ENCODE measurements at places on chromosomes 1 and 21. TPM values are rescaled to one million over a fixed set of nuclear protein-coding genes. Genes with fewer than 3 reads are reported as not detected.

DNA sequence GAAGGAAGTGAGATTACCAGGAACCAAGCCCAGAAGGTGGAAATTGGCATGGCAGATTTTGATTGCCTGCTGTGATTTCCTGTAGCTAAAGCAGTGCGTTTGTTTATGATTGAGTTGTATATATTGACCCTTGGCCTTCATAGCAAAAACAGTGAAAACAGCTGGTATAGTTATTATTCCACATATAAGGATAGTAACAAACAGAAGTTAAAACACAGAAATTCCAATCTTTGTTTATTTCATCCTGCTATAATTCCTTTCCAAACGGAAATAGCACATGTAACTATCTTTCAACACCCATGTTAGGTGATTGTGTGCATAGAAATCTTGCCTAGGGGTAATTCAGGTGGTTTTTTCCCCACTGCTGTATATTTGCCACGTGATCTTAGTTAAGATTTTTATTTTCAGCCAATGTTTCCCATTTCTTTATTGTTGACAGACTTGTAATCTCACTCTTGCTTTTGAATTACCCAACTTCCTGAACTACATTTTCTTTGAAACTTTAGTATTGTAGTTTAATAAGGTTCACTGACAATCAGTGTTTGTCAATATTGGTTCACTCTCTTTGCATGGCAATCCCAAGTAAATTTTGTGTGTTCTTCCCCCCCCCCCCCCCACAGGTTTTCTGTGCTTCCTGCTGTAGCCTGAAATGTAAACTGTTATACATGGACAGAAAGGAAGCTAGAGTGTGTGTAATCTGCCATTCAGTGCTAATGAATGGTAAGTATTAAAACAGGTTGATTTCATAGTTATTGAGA is 102.7 kb downstream of the CC2D1B start:
- DNase-seq = peak; percentile 30

GRCh38 chr21:28798798-28799197 is 193.9 kb downstream of the LTN1 start:
- DNase-seq = no peak

Gene TBX15
- not detected for total RNA-seq

DNA sequence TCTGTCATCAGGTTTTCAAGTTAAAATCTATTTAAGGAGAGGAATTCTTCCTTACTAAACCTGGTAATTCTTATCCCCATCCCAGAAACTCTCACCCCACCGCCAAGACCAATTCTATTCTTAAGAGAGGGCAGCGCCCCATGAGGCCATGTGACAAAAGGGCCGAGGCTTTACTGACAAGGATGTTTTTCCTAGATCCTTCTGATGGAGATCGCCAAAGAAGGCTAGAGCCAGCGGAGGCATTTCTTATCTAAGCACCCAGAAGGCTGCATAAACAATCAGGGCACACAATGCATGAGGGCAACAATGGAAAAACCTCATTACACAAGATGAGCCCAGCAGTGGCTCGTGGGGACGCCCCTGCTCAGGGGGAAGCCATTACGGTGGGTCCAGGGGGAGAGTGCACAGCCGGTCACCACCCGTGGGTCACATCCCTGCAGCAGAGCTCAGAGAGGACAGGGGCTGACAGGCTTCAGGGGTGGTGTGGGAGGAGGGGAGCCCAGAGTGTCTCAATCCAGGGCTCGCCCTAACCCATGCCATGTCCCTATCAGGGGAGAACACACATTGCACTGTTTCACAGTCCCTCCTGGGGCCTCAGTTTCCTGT is 88.7 kb downstream of the ITPKB start:
- peak; percentile 36 for DNase-seq

DNA sequence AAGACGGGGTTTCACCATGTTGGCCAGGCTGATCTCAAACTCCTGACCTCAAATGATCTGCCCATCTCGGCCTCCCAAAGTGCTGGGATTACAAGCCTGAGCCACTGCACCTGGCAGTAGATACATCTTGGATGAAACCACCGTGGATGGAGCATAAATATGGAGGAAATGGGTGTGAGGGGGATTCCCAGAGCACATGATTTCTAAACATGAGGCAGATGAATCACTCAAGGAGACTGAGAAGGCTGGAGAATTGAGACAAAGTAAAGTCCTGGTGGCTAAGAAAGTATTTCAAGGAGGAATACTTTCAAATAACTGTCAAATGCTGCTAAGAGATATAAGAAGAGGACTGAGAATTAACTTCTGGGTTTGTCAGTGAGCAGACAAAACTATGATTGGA is 5.4 kb upstream of the PGBD5 start:
- DNase-seq = no peak

Gene PLPPR4
- total RNA-seq = 0.36 TPM

DNA sequence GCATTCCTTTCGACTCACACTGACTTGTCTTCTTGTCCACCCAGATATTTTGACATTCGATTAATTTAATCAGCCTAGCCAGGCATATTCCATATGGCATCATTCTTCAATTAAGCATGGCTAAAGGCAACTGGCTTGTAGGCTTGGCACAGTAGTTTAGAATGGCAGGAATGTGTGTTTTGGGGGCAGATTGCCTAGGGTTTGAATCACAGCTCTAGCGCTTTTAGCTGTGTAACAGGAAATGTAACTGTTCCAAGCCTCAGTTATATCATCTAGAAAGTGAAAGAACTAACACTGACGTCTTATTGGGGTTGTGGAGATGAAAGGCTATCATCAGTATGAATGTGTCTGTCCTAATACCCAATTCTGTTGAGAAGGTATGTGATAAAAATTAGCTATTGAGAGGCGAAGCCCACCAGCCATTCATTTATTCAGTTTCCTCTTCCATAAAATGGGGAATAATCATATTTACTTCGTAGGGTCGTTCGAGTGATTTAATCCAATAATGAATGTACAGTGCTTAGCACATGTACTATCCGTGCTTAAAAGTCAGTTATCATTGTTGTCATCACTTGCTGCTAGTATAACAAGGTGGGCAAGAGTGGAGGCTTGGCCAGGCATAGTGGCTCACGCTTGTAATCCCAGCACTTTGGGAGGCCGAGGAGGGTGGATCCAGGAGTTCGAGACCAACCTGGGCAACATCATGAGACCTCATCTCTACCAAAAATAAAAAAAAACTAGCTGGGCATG is 41.6 kb upstream of the GRHL3 start:
- no peak for DNase-seq

DNA sequence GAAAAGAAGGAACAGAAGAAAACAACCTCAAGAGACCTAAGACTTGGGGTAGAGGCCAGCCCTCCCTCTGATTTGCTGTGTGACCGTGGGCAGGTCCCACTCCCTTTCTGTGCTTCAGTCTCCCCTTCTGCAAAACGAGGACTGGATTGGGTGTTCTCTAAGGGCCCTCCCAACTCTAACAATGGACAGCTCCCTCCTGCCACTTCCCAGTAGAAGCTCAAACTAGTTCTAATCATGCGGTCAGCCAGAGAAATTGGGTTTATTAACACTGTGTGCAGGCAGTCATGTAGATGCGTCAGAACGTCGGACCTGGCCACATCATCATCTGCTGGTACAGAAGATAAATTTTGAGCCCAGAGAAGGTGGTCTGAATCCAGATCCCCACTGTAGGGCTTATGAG is 1.6 kb upstream of the PADI4 start:
- no peak for DNase-seq

DNA sequence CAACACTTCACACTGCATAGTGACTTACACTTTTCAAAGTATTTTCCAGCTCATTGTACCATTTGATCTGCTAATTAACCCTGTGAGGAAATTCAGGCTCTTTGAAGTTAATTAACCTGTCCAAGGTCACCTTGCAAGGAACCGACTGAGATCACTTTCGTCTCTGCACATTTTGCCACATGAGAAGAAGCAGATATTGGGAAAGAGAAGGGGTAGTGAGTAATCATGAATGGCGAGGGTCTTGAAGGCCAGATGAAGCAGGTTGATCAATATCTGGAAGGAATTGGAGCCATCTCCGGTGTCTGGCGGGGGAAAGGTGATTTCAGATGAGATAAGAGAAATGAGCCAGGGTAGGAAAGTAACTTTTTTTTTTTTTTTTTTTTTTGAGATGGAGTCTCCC is 3.4 kb downstream of the APOA2 start:
- no peak for DNase-seq

GRCh38 chr1:238264951-238265350 is 374.2 kb upstream of the ZP4 start:
- no peak for DNase-seq

- DNase-seq = no peak
Observed at GRCh38 chr1:96764469-96764868, 42.9 kb downstream of the PTBP2 start.

Gene ELOA
- total RNA-seq = 35.5 TPM

Gene VHLL
- total RNA-seq = not detected

- no peak for DNase-seq
Observed at GRCh38 chr1:199064971-199065370, 426.1 kb downstream of the PTPRC start.

DNA sequence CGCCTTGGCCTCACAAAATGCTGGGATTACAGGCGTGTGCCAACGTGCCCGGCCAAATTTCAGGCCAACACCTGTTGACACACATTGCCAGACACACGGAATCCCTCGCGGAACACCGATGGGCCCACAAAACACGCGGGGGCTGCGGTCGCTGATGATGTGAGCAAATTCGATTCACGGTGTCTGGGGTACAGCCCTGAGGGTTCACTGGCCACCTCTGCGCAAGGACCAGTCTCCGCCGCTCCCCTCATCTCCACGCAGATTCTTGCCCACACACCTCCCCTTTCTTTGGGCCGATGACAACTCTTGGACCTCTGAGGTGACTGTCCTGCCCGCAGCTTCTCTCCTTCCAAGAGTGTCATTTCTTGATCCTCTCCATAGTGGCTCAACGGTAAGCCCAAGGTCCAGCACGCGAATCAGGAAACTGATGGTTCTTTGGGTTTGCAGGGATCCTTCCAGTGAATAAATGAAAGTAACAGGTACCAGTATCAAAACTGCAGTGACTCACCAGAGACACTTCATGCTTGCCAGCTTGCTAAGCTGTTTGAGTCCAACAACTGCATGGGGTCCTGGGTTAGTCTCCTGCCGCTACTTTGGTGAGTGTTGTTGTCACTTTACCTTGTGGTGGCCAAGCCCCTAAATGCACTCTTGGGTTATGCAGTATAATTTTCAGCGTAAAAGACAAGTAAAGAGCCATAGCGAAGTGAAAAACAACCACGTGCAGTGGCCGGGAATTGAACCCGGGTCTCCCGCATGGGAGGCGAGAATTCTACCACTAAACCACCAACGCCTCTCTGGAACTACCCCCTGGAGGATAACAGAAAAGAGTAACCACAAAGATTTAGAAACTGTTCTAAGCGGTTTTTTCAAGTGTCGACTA is 11.0 kb upstream of the RNU1-3 start:
- peak; percentile 35 for DNase-seq

- DNase-seq = no peak
Observed at GRCh38 chr1:189158155-189158554, 1319.5 kb downstream of the BRINP3 start.

Gene HES5
- 1.6 TPM for total RNA-seq

Gene GJA8
- total RNA-seq = not detected

GRCh38 chr1:41963636-41964035 is 44.9 kb upstream of the HIVEP3 start:
- no peak for DNase-seq

- DNase-seq = peak; percentile 86
Observed at GRCh38 chr1:203271018-203271743, 34.1 kb upstream of the BTG2 start.

DNA sequence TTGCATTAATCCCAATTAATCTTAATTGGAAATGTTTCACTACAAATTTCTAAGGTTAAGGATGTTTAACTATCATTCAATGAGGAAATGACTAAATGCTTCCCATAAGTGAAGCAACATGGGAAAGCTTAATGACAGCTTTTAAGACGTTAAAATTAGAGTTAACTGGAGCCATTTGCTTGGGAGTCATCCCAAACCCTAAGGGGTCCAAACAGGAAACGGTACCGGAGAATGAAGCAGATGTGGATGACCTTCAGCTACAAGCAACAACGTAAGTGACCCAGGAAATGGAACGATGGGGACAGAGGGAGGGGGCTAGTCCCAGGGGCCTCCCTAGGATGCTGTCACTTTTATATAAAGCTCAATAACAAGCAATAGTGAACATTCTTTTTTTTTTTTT is 62.2 kb downstream of the CAPZB start:
- DNase-seq = no peak

Gene EPB41
- total RNA-seq = 82.2 TPM

DNA sequence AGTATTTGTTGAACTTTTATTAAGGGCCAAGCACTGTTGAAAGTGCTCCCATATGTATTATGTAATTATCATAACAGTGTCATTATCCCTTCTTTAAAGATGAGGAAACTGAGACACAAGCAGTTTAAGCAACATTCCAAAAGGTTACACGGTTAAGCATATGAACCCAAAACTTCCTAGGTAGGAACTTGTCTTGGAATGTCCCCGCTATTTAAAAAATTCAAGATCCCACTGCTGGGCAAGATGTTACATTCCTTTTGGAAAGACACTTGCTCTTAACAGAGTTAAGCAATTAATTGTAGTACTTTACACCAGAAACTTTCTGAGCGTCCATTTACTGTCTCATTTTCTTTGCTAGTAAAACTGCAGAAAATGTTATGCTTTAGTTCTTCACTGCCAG is 15.6 kb downstream of the LMO4 start:
- no peak for DNase-seq

GRCh38 chr1:37731312-37732019 is 33.5 kb downstream of the EPHA10 start:
- DNase-seq = no peak

Gene SPRR1A
- total RNA-seq = not detected

DNA sequence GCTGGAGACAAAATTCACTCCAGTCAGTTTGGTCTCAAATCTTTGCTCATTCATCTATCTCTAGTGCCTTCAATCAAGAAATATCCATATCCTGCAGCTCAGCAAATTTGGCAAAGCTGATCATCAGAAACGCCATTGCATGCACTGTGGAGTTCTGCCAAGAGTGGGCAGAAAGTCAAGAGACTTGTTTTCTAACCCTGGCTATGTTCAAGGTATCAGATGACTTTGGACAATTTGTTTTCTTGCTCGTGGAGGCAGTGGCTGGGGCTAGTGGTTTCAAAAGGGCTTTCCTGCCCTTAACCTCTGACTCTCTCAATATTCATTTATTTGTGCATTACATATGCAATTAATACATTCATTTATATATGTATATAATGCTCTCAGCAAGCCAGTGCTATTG is 12.8 kb upstream of the LRRC52 start:
- DNase-seq = no peak

Gene LIPI
- not detected for total RNA-seq

Data from mucosa of descending colon (tissue), 3 donors.